T-cell (primary cell): ENCODE measurements at places on chromosomes 5 and 9.

- peaks cover 58% of the 10 kb centered on the region for H3K36me3 ChIP-seq
- H3K27ac ChIP-seq: no peak overlapping the region
- no peaks in the 10 kb centered on the region for H3K27me3 ChIP-seq
- no peak overlapping the region for H3K4me3 ChIP-seq
- H3K4me1 ChIP-seq: no peaks in the 10 kb centered on the region
Observed at GRCh38 chr5:76694317-76694716, 21.6 kb upstream of the F2R start.

GRCh38 chr5:127369796-127370195, 79.2 kb downstream of the MEGF10 start:
- no peaks in the 10 kb centered on the region for H3K36me3 ChIP-seq
- H3K27ac ChIP-seq: no peak overlapping the region
- H3K27me3 ChIP-seq: no peaks in the 10 kb centered on the region
- DNase-seq: no peak

DNA sequence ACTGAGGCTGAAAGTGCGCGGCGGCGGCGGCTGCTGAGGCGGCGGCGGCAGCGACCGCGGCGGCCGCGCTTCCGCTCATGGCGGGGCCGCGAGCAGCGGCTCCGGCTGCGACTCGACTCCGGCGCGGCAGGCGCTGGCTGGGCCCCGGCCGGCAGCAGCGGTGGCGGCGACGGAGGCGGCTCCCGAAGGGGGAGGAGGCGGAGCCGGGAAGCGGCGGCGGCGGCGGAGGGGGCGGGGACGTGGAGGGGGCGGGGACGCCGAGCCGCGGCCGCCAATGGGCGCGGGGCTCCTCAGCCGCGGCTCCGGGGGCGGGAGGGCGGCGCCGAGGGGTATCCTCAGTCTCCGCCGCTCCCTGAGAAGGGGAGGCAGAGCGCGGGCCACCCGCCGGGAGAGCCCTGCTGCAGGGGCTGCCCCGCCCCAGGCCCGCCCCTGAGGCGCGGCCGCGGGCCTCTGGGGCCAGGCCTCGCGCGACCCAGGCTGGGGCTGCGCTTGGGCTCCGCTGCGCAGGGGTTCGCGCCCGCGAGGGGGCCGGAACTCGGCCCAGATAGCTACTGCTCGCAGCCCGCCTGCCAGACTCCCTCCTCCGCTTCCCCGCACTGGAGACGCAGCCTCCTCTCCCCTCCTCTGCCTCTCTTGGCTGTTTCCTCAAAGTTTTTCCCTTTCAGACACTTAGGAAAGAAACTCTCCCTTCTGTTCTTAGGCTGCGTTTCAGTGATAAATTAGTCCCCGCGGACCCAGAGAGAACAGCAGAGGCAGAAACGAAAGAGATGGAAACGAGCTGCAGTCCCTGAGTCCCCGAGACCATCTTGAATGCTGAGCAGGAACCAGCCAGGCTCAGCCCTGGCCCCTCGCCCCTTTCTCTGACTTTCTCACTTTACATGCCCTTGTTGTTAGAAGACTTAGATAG, 85.0 kb upstream of the MELK start:
- no peaks in the 10 kb centered on the region for H3K27me3 ChIP-seq
- H3K4me3 ChIP-seq: peak overlapping the region; percentile 70
- H3K4me1 ChIP-seq: peaks cover 24% of the 10 kb centered on the region

DNA sequence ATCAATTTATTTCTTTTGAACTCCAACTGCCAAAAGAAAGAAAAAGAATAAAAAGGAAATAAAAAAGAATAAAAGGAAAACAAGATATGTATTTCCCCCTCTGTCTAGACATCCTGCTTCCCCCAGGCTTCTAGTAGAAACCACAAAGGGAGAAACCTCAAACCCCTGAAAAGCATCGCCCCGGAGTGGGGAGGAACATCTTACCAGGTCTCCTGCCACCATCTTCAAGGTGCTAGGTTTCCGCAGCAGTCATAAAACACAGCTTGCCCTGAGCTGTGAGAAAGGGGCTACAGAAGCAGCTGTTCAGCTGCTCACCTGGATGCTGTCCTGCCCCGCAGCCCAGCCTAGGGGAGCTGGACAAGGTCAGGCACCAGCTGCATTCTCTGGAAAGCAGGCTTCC, 487.7 kb downstream of the GADD45G start:
- no peak overlapping the region for H3K4me3 ChIP-seq
- no peak overlapping the region for H3K27ac ChIP-seq
- no peaks in the 10 kb centered on the region for H3K27me3 ChIP-seq
- peaks cover 21% of the 10 kb centered on the region for H3K4me1 ChIP-seq
- H3K36me3 ChIP-seq: no peaks in the 10 kb centered on the region

- H3K4me1 ChIP-seq: peaks cover 74% of the 10 kb centered on the region
- no peaks in the 10 kb centered on the region for H3K27me3 ChIP-seq
- no peak overlapping the region for H3K27ac ChIP-seq
Observed at GRCh38 chr5:154782326-154782725, 27.1 kb downstream of the LARP1 start.

DNA sequence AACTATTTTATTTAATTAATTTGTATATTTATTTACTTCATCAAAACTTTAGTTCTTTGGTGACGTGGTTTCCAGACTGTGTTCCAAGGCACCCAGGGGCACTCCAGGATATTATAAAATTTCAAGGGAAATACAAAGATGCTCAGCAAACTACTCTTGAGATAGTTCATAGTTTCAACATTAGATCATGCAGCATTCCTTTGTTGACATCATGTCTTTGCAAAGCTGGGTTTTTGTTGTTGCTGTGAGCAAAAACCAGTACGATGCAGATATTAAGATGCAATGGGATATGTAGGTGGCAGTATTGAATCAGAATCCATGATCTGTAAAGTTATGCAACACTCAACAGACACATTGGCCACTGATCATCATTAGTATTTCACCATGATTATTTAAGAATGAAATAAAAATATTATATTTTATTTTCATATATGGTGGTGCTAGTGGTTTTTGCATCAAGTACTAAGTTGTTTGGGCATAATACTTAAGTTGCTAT, 219.7 kb downstream of the ADCY2 start:
- no peaks in the 10 kb centered on the region for H3K4me1 ChIP-seq
- no peak overlapping the region for H3K4me3 ChIP-seq

- no peak overlapping the region for H3K4me3 ChIP-seq
- H3K27ac ChIP-seq: no peak overlapping the region
- H3K36me3 ChIP-seq: no peaks in the 10 kb centered on the region
- H3K27me3 ChIP-seq: no peaks in the 10 kb centered on the region
Observed at GRCh38 chr9:3299872-3300271, 225.9 kb downstream of the RFX3 start.

- H3K27ac ChIP-seq: no peak overlapping the region
- no peak for DNase-seq
- no peaks in the 10 kb centered on the region for H3K36me3 ChIP-seq
- H3K4me1 ChIP-seq: no peaks in the 10 kb centered on the region
- no peaks in the 10 kb centered on the region for H3K27me3 ChIP-seq
- no peak overlapping the region for H3K4me3 ChIP-seq
Observed at GRCh38 chr5:62790348-62790747, 211.7 kb downstream of the LRRC70 start.

GRCh38 chr5:98768960-98769209, 4.6 kb upstream of the RGMB start:
- H3K4me3 ChIP-seq: peak overlapping the region; percentile 58
- peaks cover 40% of the 10 kb centered on the region for H3K4me1 ChIP-seq
- peaks cover 36% of the 10 kb centered on the region for H3K27me3 ChIP-seq
- no peak overlapping the region for H3K27ac ChIP-seq
- no peaks in the 10 kb centered on the region for H3K36me3 ChIP-seq
- DNase-seq: no peak

GRCh38 chr5:36459176-36460135, 146.9 kb upstream of the SLC1A3 start:
- no peaks in the 10 kb centered on the region for H3K36me3 ChIP-seq
- DNase-seq: no peak
- H3K4me3 ChIP-seq: no peak overlapping the region
- no peaks in the 10 kb centered on the region for H3K27me3 ChIP-seq
- H3K4me1 ChIP-seq: no peaks in the 10 kb centered on the region
- no peak overlapping the region for H3K27ac ChIP-seq

DNA sequence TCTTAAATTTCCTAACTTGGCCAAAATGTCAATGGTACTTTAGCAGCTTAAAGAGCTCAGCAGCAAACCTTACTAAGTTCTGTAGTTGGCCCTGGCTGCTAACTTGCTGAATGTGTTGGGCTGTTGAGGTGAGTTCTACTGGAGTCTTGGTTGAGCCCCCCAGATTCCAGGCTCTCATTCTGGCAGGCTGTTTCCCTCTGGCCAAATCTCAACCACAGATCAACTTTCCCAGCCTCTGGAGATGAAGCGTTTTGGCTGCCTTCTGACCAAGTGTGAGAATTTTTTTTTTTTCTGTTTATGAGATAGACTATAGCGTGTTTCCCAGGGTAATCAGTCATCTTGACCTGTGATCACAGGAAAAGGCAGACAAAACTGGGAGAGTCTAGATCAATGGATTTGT, 343.7 kb downstream of the EBF1 start:
- H3K36me3 ChIP-seq: no peaks in the 10 kb centered on the region
- H3K27me3 ChIP-seq: no peaks in the 10 kb centered on the region
- H3K4me3 ChIP-seq: no peak overlapping the region
- H3K4me1 ChIP-seq: no peaks in the 10 kb centered on the region
- H3K27ac ChIP-seq: no peak overlapping the region

DNA sequence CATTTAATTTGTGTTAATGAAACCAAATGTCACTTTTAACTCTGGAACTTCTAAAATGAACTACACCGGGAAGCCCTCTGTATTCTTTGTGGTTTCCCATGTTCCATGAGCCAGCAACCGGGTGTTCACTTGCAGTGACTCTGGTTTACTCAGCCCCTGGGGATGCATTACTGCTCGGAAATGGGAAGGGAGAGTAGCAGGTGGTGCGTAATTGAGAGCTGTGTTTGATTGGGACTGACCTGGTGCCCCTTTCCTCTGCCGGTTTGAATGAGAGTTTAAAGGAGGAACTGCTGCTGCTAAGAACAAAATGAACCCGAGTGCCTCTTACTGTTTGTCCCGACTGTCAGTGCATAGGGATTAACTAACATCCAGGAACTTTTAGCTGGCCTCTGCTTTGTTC, 100.1 kb upstream of the DHFR start:
- no peak overlapping the region for H3K4me3 ChIP-seq
- H3K27ac ChIP-seq: peak overlapping the region; percentile 71
- no peak for DNase-seq
- no peaks in the 10 kb centered on the region for H3K27me3 ChIP-seq
- H3K36me3 ChIP-seq: no peaks in the 10 kb centered on the region
- peaks cover 21% of the 10 kb centered on the region for H3K4me1 ChIP-seq

DNA sequence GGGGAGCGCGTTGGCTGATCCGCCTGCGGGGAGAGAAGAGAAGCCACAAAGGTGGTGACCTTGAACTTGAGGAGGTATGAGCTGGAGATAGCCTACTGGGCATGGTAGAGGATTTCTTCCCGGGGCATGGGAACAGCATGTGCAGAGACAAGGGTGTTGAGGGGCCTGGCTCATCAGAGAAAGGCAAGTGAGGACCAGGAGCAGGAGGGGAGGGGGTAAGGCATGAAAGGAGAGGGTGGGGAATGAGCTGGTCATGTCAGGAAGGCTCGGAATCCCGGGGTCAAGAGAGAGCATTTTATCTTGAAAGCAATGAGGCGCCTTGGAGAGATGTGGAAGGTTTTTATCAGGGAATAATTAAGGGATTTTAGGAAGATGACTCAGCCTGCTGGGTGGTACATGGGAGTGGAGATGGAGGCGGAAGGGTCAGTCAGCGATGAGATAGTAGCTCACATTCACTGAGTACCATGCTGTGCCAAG, 121.1 kb downstream of the LHX2 start:
- H3K4me3 ChIP-seq: no peak overlapping the region
- DNase-seq: no peak

GRCh38 chr5:146653560-146653959, 137.6 kb upstream of the GPR151 start:
- no peaks in the 10 kb centered on the region for H3K36me3 ChIP-seq
- no peak for DNase-seq
- H3K4me3 ChIP-seq: no peak overlapping the region
- no peaks in the 10 kb centered on the region for H3K27me3 ChIP-seq
- H3K4me1 ChIP-seq: no peaks in the 10 kb centered on the region

DNA sequence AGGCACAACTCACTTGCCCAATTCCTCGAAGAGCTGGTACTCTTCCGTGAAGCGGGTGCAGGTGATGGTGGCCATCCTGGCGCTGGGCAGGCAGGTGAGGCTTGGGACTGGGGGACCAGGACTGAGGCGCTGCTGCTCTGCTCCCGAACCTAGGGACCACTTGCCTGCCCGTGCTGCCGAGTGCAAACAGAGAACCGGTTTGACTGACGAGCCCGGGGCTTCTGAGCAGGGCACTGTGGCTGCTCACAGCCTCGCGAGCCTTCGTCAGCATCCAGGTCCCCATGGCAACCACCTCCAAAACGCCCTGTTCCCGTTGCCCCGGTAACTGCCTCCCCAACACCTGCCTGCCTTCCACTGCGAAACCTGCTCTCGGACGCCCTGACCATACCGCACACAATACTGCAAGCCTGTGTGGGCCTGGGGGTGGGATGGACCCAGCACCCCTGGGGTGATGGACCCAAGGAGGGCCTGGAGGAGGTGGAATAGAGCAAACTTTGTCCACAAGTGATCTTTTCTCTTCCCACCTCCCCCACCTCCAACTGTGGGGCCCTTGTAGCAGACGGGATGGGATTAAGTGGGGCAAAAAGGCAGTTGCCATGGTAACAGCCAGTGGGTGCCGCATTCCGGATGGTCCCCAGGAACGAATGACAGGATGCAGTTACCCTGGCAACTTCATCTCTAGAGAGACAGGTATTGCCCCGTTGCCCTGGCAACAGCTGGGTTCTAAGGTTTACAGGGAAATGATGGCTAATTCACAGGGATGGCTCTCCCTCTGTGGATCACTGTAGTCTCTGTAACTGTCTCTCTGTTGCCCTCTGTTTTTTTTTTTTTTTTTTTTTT, at the start of gene CAMK2A:
Gene CAMK2A, minus strand, starts transcription at position 223 of the 840 bp plus-strand sequence. Its CDS starts 148 bp downstream, at position 75.
- H3K4me3 ChIP-seq: no peak within 1 kb of the TSS
- no peak within 1 kb of the TSS for H3K27ac ChIP-seq
- DNase-seq: no peak
- H3K27me3 ChIP-seq: no peaks in the 10 kb centered on the region
- no peaks in the 10 kb centered on the region for H3K36me3 ChIP-seq

DNA sequence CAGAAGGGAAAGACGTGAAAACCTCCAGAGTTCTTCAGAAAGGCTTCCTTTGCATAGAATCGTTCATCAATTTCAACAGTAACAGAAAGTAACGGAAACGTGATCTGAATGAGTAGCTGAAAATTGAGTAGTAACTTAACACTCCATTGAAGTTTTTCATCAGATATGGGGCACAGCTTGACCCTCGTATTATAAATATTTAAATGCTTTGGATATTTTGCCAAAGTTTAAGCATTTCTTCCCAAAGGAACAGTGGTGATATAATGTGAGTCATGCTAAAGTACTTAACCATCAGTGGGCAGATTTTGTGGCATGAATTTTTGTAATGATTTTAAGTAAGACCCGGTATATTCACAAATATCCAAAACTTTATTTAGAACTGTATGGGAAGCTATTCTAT, 67.4 kb upstream of the ADAMTS19 start:
- no peak for DNase-seq
- no peak overlapping the region for H3K4me3 ChIP-seq
- no peaks in the 10 kb centered on the region for H3K27me3 ChIP-seq
- no peaks in the 10 kb centered on the region for H3K4me1 ChIP-seq
- no peak overlapping the region for H3K27ac ChIP-seq

DNA sequence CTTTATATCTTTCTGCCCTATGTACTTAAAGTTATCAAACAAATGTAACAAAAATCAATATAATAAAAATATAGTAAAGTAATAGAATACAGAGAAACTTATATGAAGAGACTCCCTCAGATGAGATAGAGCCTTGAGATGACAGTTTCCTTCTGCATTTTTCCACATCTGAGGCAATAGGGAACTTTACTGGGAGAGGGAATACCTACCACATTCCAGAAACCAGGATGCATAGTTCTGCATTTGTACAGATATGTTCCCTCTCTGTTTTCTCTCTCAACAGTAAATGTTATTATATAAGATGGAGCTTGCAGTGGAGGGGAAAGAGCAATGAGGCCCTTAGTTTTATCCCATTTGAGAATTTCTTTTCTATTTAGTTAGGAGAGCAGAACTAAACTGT, 109.6 kb upstream of the KCNN2 start:
- H3K27ac ChIP-seq: no peak overlapping the region
- H3K4me3 ChIP-seq: no peak overlapping the region
- DNase-seq: no peak
- H3K27me3 ChIP-seq: no peaks in the 10 kb centered on the region
